ENCODE measurements at places on chromosomes 5 and 9.

DNA sequence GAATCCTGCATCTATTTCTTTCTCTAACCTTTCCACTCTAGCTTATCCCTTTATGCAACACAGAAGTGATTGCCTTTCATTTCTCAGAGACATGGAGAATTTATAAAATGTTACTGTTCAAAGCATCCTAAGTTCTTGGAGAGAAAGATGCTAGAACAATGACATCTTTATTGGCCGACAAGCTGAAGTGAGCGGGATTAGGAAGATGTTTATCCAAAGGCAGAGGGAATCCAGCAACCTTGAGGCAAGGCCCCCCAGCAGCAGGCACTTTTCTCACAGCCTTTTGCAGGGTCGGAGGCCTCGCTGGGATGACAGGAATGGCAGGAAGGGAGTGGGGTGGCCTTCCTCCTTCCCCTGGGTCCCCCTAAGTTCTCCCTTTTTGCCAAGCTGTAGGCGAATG is 204.8 kb downstream of the GAPVD1 start:
- DNase-seq = no peak

DNA sequence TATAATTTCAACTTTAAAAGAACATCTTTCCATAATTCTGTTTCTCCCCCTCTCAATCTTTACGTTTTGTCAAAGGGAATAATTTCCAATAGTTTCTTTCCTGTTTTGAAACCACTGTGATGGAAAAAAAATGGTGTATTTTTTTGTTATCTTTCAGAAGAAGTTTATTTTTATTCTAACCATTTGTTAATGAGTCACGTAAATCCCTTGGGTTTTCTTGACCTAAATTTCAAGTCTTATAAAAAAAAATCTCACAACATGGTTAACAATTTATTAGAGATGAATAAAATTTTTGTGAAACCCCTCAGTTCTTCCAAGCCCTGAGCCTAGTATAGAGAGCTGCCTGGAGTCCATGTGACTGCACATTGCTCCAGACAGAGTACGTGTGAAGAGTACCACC is 106.1 kb upstream of the FBXL17 start:
- no peak for DNase-seq

GRCh38 chr9:112174965-112175795 is at the start of gene SUSD1:
Gene SUSD1 (minus strand): TSS chr9:112175297. CDS start chr9:112175235, 62 bp downstream.
- no peak for DNase-seq

DNA sequence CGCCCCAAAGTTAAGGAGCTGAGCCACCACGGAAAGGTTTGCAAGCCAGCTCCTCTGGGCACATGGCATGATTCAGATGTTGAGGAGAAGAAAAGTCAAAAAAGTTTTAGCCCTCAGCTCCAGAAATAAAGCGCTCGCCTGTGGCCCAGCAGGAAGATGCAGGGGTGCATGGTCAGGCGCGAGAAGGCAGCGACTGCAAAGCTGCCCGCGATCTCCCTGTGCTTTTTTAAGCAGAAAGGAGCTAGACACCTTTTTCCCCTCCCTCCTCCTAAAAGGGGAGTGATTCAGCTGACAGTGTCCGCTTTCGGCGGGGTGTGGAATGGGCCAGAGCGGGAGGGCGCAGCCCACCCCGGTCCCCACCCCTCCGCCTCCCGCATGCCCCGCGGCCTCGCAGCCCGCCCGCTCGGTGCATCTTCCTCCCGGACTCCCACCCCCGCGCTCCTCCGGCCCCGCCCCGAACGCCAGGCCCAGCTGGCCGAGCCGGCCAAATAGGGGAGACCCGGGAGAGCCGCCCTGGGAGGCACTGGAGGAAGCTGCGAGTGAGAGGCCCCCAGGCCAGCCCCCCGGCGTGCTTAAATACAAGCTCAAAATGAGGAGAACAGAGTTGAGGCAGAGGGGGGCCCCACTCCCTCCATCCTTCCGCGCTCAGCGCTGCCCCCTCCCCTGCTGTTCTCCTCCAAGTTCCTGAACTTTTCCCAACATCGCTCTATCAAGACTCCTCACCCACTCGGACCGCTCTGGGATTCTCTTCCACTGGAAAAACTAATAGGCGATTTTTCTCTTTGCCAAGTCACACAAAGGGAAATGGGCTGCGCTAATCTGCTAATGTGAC is at the start of gene ADAMTS12:
TSS of gene ADAMTS12 (minus strand) at position 203 of the 832 bp plus-strand sequence. CDS start at position 69, 134 bp downstream.
- no peak for DNase-seq

GRCh38 chr9:137455359-137455991 is 3.7 kb downstream of the NSMF start:
- DNase-seq = no peak

DNA sequence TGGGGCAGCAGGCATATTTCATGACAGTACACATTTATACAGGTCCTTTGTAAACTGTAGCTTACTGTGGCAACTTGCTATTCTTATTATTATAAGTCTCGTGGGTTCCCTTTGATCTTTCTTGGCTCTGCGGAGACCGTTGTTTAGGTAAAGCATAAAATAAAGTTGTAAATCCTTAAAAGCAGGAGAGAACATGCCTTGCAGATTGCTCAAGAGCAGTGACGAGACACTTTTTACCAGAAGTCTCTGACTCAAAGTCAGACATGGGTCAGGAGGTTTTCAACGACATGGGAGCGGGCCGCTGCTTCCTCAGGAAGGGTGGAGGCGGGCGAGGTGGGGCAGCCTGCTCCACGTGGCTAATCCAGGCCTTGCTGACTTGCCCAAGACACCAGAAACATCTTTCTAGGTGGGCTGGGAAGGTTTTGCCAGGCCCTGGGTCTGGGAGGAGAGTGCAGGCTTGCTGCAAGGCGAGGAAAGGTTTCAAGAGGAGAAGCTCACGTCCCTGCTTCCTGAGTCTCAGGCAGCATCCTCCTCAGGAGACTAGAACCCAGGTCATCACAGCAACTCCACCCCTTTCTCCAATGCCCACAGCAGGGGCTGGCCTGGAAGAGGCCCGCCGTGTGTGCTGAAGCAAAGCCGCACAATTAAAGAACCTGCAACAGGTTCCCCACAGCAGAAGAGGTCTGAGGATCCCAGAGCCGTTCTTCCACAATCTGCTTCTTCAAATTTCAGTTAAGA is 6.5 kb downstream of the TBC1D2 start:
- DNase-seq = no peak

DNA sequence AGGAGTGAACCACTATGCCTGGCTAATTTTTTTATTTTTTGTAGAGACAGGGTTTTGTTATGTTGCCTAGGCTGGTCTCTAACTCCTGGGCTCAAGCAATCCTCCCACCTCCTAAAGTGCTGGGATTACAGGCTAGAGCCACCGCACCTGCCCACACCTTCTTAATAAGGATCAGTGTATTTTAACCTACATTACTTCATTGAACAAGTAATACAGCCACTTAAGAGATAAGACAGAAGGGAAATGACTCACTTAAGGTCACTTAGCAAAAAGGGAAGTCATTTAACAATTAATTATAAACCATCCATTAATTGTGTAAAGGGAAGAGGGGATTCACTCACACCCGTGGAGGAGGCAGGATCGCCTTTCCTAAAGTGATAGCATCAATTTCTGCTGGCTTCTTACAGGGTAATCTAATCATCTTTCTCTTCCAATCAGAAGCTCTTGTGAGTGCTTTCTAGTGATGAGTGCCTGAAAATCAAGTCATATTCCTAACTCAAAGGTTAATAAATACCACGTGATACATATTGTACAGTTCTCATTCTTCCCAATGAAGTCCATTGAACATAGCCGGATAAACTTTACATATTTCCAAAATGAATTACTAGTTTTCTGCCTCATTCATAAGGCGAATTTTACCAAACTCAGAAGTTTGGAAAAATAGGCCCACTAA is 3.5 kb downstream of the FBXW11 start:
- DNase-seq = no peak

DNA sequence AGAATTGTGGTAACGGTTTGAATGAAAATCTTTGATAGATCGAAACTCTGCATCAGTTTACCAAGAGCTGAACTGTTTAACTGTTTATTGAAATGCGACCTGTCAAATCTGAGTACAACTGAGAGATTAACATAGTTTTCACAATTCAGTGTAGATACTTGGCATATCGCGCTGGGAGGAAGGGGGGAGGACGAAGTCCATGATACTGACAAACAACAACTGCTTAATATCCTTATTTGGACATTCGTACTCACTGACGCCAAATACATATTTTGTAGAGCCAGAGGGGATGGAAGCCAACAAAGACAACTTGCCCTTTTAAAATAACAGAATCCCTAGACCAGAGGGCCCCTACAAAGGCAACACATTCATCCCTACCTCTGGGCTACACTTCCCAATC is 93.2 kb downstream of the GLIS3 start:
- DNase-seq = no peak

- no peak for DNase-seq
Observed at GRCh38 chr5:116032094-116032517, at the start of gene ARL14EPL. Gene ARL14EPL (plus strand): TSS chr5:116032472. CDS start chr5:116051466, 18,994 bp downstream.

- DNase-seq = no peak
Observed at GRCh38 chr5:146071171-146071570, 34.2 kb downstream of the PLAC8L1 start.

- DNase-seq = no peak
Observed at GRCh38 chr9:71765693-71766092, 2.6 kb downstream of the CEMIP2 start.

GRCh38 chr5:176702671-176703641 is 55.7 kb downstream of the TSPAN17 start:
- no peak for DNase-seq

Data from NCI-H1694 (cell line).